ENCODE measurements at places on chromosomes 16 and 17.

GRCh38 chr16:88754109-88754911 is 30.7 kb downstream of the PIEZO1 start:
- no peak for DNase-seq

DNA sequence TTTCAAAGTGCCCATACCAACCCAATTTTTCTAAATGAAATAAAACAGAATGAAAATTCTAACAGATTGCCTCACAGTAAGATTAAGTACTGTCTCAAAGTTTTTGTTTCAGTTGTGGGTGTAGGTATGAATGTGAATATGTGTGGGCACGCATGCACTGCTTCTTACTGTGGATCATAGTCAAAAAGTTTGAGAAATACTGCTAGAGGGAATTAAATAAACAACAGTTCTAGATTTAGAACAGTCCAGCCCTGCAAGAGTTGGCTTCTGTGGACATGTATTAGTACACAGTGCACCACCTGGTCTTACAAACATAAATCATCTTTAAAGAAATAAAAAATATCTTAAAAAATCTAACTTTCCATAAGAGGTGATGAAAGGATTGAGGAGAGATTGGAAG is 8.4 kb downstream of the ZNF652 start:
- no peak for DNase-seq

DNA sequence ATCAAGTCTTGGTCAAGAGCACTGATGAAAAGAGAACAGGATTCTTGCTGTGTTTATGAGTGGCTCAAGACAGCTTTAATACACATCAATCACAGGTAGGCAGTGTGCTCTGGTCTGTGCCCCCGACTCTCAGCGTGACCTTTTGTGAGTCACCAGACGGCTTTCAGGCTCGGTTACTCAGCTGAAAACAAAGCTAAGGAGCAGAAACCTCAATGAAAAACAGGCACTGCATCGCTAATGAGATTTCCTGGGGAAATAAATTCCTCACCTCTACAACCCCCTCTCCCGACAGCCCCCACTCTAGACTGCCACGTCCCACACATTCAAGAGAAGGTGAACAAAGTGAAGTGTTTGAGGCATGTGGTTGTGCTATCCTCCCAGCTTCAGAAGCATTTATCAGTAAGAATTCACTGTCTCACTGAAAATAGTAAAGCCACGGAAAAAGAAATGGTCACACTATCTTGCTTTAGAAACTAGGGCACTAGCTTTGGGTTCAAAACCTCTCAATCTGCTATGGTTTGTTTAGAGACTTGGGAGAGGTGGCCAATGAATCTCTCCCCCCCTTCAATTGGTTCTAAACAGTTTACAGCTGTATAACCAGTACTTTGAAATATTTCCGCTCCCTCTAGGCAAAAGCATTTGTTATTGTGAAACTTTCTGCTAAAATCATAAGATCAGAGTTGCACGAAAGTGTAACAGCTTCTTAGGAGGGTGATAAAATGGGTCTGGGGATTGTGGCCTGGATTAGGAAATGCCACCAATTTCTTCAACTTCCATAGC is 199.5 kb upstream of the PMFBP1 start:
- no peak for DNase-seq

- no peak for DNase-seq
These were observed 21.2 kb downstream of the ARHGAP17 start for GRCh38 chr16:24993722-24994686.

GRCh38 chr16:70331588-70332358 is 14.9 kb upstream of the DDX19A start:
- no peak for DNase-seq

- DNase-seq, result no peak
These were observed 1.9 kb downstream of the CCR10 start for GRCh38 chr17:42679492-42680330.

- DNase-seq, result no peak
These were observed 122.0 kb upstream of the AXIN2 start for GRCh38 chr17:65683428-65683827.

- DNase-seq, result no peak
These were observed 27.5 kb downstream of the PIMREG start for GRCh38 chr17:6471531-6472465.

- no peak for DNase-seq
These were observed 4.8 kb downstream of the BTBD17 start for GRCh38 chr17:74356646-74357465.

DNA sequence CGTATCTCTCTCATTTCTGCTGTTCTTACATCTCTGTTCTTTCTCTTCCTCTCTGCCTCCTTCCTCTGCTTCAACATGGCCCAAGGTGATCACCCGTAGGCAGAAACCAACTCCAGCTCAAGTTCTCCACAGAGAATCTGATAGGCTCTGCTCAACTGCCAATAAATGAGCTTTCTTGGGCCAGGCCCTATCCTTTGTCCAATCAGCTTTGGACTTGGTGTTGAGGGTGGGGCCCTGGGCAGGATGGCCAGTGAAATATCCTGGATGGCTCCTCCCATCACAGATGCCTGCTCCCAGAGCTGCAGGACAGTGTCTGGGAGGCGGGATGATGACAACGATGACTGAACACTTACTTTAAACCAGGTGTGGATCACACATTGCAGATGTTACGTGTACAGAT is 17.4 kb upstream of the BRD7 start:
- no peak for DNase-seq

GRCh38 chr16:12538667-12539091 is 265.0 kb downstream of the CPPED1 start:
- no peak for DNase-seq

GRCh38 chr16:66159987-66160386 is 206.5 kb upstream of the CDH5 start:
- DNase-seq, result no peak

GRCh38 chr16:25052151-25052511 is 37.0 kb upstream of the ARHGAP17 start:
- DNase-seq, result no peak

DNA sequence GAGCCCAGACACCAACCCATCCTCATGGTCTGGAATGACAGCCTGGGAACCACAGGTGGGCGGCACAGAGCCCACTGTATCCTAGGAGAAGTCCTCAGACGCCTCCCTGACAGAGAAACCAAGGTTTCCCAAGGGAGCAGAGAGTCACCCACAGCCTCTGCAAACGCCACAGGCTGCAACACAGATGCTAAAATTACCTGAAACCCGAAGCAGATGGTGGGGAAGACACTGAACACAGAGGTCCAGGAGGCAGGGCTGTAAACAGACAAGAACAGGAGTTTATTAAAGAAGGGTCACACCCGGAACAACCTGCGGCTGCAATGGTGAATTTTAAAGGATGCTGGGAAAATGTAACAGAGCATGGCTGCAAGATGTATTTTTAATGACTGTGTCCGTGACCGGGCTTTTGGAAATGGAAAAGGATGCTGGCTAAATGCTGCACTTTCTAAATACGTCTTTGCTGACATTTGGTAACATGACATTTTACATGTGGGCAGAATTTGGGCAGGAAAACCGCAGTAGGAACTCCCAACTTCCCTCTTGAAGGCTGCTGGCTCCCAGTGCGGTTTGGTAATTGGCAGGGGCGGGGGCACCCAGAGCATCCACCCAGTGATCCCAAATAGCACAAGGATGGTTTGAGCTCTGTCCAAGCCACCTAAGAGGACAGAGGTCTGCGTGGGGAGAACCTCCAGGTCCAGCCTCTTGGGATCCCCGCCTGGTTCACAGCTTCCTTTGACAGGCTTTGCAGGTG is 13.1 kb downstream of the SLC38A8 start:
- DNase-seq, result no peak

GRCh38 chr16:19486750-19487325 is 35.1 kb downstream of the GDE1 start:
- DNase-seq, result no peak

DNA sequence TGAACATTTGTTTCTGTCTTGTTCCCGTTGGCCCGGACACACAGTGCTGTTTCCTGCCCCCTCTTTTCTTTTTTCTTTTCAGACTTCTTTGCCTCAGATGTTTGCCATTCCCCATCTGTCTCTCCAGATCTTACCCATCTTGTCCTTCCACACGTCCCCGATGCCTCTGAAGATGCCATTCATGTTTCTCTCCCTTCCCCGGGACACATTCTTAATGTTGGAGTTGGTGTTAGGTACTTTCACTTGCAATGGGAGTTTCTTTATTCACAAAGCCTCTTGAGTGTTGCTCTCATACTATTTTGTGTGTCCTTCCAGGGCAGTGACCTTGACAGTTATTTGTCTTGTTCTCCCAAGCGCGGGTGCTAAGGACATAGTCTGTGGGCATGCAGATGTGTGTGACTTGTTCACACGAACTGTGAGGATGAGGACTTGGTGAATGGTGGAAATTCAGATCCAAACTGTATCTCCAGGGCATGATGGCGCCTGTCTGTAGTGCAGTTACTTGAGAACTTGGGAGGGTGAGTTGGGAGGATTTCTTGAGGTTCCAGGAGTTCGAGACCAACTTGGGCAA is 8.3 kb downstream of the SEC14L1 start:
- DNase-seq, result no peak
